ENCODE measurements at places on chromosomes 7 and 10.

GRCh38 chr10:48701139-48701901 is 16.6 kb downstream of the WDFY4 start:
- DNase-seq = no peak

DNA sequence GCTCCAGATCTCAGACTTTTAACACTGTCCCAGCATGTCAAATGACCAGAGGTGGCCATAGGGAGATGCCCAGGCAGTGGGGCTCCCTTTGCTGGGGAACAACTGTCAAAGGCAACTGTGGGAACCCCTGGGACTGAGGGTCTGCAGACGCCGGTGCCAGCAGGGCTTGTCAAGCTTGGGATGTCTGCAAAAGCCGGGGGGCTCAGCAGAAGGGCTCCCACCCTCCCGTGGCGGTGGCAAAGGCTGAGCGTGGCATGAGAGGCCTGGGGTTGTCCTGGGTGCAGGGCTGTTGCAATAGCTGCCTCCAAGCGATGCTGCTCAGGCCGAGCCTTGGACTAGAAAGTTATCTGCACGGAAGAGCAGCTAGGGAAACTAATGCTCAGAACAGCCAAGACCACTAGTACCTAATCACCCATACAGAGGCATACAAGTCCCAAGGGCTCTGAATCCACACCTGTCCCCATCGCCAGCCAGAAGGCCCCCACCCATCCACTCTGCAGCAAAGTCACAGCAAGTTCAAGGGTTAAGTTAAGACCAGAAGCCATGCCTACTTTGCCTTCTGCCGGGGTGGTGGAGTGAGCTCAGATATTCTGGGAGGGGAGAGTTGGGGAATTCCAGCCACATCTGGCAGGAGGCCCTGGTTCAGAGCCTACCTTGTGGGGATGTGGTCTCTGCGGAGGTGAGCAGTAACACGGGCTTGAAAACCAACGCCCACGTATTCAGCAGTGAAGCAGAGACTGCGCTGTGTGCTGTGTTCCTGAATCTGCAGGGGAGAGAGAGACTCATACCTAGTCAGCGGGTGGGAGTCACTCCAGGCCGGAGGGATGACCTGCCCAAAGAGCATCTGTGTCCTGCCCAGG is 4.6 kb downstream of the SH2B2 start:
- DNase-seq = no peak

DNA sequence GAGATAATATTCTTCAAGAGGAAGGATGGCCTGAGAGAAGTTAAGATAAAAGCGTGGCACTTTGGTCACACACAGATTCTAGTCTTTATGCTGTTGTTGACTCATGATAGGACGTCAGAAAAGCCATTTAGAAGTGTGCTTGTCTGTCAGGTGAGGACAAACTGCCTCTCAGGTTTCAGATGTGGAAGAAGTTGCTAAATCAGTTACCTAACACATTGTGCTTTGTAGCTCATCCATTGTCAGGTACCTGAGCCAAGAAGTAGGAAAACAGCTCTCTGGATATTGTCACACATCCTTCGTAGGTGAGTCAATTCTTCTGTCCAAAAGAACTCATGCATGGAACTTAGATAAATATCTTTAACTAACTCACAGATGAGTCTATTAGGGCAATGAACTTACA is 49.5 kb upstream of the PHYHIPL start:
- no peak for DNase-seq

DNA sequence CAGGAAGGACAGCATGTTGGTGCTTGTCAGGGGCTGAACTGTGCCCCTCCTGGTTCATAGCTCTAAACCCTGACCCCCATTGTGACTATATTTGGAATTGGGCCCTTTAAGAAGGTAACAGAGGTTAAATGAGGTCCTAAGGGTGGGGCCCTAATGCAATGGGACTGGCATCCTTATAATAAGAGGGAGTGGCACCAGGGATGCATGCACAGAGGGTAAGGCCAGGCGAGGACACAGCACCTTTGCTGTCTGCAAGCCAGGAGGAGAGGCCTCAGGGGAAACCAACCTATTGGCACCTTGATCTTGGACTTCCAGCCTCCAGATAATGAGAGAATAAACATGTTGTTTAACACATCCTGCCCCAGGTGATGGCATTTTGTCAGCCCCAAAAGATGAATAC is 61.3 kb upstream of the EBF3 start:
- no peak for DNase-seq

DNA sequence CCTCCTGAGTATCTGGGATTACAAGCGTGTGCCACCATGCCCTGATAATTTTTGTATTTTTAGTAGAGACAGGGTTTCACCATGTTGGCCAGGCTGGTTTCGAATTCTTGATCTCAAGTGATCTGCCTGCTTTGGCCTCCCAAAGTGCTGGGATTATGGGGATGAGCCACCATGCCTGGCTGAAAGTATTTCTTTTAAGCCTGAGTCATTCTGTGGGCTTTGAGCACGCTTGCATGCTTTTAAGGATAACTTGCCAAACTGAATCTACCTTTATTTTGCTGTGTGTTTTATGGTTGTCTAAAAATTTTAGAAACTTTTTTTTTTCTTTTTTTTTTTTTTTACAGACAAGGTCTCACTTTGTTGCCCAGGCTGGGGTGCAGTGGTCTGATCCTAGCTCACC is 33.2 kb downstream of the CNNM2 start:
- no peak for DNase-seq

DNA sequence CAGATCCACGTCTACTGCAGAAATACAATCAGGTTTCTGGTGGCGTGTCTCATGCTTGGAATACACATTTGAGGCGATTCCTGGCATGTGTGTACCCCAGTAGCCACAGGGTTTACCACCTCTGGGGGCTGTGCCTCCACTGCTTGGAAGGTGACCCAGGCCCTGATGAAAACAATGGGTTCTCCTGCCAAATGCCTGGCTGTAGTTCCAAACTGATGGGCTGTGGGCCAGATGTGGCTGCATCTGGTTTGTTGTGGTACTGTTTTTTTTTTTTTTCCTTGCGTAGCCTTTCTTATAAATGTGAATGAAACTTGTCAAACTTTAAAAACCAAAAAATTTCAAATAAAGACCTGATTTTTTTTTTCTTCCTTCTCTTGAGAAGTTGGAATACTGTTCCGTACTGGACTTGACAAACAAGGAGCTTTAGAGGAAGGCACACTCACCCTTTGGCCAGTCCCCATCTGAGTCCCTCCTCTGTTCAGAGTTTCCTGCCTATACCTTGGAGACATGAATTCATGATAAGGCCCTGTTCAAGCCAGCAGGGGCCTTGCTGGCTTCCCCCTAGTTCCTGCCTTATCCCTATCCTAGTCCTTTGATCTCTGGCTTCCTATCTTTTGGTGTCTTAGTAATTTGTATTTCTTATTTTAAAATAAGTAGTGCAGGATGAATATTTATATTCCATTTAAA is 217.1 kb downstream of the PHTF2 start:
- DNase-seq = no peak

Data from activated gamma-delta T cell (primary cell).